T-helper 9 cell (primary cell): ENCODE measurements at places on chromosomes 2 and 18.

GRCh38 chr2:44723921-44724320, 217.6 kb upstream of the SIX3 start:
- DNase-seq: no peak

DNA sequence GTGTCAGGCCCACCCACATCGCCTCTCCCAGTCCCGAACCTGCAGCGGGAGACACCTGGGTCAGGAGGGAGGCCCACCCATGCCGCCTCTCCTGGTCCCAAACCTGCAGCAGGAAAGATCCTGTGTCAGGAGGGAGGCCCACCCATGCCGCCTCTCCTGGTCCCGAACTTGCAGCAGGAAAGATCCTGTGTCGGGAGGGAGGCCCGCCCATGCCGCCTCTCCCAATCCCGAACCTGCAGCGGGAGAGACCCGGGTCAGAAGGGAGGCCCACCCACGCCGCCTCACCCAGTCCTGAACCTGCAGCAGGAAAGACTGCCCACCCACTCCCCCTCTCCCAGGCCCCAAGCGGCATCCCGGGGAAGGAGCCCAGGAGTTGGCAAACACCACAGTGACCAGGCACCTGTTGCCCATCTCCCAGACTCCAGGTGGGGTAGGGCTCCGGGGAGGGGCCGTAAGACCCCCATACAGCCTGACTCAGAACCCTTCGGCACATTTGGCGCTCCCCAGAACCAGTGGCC, 7.8 kb downstream of the SLC66A2 start:
- DNase-seq: no peak

- no peak for DNase-seq
Observed at GRCh38 chr2:86358957-86359356, 21.5 kb upstream of the REEP1 start.

GRCh38 chr2:28366496-28367282, 26.0 kb upstream of the FOSL2 start:
- DNase-seq: peak; percentile 51

- DNase-seq: no peak
Observed at GRCh38 chr2:109434351-109434750, 179.4 kb downstream of the SEPTIN10 start.

- no peak for DNase-seq
Observed at GRCh38 chr2:16204251-16204650, 263.9 kb downstream of the MYCN start.

DNA sequence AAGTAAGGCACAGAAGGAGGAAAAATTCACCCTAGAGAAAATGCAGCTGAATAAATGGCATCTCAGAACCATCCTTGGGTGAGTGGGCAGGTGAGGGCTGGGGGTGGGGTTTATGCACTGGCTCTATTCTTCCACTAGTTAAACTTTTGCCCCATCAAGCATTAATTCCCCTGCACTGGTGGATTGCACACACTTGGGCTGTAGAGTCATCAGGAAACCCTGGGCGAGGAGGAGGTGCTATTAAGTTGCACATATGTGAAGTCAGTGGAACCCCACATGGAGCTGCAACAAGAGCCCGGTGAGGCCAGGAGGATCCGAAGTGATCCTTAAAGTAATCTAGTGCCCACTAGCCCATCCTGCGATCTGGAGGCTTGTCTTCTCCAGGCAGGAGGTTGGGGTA, 6.8 kb upstream of the DNAJB2 start:
- DNase-seq: no peak

- no peak for DNase-seq
Observed at GRCh38 chr2:222290736-222291484, 7.9 kb downstream of the PAX3 start.

- DNase-seq: no peak
Observed at GRCh38 chr2:67576991-67577390, 179.9 kb downstream of the ETAA1 start.

DNA sequence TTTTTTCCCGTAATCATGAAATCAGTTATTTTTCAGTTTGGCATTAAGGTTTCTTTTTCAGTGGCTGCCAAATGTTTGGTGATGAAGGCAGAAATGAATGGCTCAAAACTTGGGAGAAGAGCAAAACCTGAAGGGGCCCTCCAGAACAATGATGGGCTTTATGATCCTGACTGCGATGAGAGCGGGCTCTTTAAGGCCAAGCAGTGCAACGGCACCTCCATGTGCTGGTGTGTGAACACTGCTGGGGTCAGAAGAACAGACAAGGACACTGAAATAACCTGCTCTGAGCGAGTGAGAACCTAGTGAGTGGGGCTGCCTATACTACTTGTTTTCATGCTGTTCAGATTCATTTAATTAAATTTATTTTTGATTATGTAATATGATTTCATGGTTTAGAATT, 29.2 kb upstream of the MSH2 start:
- DNase-seq: no peak

GRCh38 chr2:240597419-240598181, 11.1 kb downstream of the CAPN10 start:
- no peak for DNase-seq

DNA sequence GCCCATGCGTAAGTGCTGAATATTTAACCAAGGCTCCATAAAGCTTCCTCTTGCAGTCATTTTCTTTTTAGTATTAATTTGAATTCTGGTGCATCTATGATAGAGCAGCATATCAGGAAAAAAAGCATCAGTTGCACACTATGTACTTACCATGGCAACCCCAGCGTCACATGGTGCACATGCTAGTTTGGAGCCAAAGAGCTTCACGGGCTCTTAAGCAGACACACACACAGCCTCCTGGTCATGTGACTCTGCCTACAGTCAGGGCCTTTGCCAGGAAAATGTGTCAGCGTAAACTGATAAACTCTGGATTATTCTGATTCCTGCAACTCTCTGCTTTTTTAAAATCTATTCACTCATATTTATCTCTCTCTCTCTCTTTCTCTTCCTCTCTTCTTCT, 30.2 kb downstream of the NYAP2 start:
- no peak for DNase-seq

DNA sequence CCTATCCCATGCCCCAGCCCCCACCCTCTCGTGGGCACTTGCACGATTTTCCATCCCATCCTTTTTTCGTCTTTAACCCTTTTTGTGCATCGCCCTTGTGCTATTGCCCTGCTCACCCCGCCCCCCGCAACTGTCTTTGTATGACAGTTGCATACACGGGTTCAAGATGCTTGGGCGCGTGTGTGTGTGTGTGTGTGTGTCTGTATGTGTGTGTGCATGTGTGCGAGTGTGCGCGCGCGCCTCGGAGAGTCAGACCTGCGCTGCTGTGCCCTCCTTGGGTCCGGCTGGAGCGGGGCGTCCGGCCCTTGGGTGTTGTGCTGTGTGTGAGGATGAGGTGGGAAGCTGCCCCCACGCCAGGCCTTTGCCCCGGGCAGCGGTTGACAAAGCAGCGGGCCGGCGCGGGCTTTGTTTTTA, 230.7 kb downstream of the HAUS1 start:
- DNase-seq: no peak

GRCh38 chr18:12295389-12296086, 12.5 kb upstream of the TUBB6 start:
- no peak for DNase-seq

GRCh38 chr2:56100791-56101312, 82.9 kb upstream of the CCDC85A start:
- DNase-seq: no peak

GRCh38 chr2:26584191-26584590, 57.0 kb downstream of the CIB4 start:
- DNase-seq: no peak

DNA sequence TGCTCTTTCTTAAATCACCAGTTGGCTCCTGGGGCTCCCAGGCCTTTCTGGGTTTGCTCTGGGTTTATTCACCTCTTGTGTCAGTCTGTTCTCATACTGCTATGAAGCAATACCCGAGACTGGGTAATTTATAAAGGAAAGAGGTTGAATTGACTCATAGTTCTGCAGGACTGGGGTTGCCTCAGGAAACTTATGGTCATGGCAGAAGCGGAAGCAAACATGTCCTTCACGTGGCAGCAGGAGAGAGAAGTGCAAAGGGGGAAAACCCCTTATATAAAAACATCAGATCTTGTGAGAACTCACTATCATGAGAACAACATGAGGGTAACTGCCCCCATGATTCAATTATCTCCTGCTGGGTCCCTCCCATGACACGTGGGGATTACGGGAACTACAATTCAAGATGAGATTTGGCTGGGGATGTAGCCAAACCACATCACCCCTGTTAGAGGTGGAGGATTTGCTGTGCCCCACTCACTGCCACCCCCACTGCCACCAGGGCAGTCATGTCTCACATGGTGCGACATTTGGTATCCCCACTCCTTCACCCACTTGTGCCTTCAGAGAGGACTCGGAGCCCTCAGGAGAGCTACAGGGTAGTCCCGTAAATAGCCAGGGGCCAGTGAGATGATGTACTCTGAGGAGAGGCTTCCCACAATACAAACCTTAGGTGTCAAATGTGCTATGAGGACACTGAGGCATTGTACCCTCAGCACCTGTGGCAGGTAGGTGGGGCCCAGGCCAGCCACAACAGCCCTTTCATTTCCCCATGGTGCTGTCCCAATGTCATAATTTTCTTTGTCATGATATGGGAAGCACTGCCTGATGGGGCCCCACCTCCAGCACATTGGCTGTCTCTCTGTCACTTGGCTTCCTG, 35.7 kb downstream of the CDC42EP3 start:
- DNase-seq: peak; percentile 46

GRCh38 chr18:12408247-12408869, 629 bp downstream of the PRELID3A start:
- no peak for DNase-seq

- no peak for DNase-seq
Observed at GRCh38 chr18:3132700-3133099, 87.1 kb downstream of the MYOM1 start.

GRCh38 chr18:76462326-76462694, 32.7 kb downstream of the ZNF516 start:
- DNase-seq: no peak

DNA sequence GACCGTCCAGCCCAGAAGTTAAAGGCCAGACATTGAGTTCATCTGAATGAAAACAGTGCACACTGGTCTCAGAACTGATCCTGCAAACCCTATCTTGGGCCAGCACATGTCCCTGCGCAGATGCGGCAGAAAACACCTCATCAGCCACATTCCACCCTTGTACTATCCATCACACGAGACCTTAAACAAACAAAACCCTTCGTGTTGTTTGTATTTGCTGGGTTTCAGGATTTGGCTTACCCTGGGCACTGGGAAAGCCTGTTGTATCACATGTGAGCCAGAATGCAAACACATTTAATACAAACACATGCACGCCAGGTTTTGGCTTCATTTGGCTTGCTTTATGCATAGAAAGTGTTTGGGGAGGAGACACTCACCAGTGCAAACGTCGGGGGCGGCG, 12.5 kb downstream of the WIPF1 start:
- no peak for DNase-seq

DNA sequence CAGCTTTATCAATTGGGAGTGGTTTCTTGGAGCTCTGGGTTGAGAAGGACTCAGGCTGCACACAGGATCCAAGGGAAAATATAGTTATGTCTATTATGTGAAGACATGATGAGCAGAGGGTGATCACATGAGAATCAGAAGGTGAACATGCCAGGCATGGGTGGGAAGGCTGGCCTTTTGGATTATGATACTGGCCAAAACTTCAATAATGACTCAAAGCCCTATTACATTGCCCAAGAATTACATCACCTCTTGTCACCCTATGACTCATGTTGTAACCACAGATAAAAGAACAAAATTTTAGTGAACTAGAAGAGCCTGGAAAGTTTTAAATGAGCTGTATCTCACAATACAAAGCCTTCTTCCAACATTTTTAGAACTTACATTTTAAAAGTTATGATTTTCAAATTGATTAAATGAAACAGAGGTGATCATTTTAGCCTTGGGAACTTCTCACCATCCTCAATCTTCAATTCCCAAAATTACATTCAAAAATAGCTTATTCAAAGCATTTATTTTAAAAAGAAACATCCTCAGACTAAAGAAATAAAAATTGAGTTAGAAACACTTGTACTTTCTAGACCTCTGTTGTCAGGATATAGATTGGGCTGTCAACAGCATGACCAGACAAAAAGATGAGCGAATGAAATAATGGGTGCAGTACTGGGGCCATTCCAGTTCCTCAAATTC, 428.3 kb downstream of the MBD2 start:
- no peak for DNase-seq

DNA sequence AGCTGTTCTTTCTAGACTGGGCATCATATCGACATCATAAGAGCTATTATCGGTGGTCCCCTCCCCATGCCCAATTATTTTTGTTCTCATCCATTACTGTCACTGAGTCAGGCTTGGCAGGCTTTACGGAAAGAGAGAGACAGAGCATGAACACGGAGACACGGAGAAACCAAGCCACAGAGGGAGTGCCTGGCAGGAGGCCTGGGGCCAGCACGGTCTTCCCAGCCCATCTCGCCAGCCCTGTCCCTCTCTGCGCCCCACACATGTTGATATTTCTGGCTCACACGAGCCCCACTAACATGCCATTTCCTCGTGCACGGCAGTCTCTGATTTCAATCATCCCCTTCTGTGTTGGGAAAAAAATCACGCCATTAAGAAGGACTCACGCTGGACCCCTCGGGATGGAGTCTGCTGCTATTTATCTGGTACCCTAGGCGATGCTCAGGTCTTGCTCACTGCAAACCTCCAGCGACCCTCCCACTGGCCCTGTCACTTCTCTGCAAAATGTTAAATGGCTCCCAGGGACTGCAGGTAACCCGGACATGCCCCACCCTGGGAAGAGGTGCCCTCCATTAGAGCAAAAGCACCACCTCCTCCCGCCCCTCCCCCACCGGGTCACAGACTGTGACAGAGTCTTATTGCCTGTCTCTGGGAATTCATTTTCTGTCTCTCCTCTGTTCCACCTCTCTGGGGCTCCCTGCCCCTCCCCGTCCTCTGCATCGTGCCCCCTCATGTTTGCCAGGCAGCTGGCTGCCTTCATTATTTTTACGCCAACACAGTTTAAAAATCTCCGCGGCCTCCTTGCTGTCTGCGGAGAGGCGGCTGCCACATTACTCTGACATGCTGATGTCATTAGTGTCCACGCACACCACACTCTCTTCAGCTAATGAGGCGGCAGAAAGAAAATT, 40.1 kb upstream of the GBX2 start:
- DNase-seq: no peak

DNA sequence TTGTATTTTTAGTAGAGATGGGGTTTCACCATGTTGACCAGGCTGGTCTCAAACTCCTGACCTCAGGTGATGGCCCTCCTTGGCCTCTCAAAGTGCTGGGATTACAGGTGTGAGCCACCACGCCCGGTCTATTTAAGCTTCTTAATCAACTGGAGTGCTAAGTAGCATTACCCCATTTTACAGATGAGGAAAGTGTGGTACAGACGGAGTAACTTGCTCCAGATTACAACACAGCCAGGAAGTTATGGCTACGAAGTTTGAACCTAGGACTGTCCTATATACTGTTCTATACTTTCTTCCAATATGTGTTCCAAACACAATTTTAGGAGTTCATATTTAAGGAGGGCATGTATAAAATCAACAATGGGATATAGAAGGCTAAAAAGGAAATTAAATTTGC, 197.7 kb downstream of the TGIF1 start:
- no peak for DNase-seq

DNA sequence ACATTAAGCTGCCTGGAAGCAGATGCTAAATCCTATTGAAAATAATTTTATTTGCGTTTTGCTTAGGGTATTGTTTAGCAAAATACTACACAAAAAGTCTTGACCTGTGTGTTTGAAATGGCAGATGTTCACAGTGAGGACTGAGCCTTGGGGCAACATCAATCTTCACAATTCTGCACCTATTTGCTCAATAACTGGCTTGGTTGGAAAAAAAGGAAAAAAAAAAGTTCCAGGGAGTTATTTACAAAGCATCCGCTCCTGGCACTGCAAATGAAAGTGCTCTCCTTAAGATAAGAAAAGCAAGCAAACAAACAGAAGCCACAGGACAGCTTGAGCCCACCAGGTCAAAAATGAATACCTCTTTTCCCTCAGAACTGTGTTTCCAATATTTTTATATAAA, 77.7 kb downstream of the MAP2 start:
- DNase-seq: no peak

- DNase-seq: no peak
Observed at GRCh38 chr2:207484444-207485391, 45.0 kb upstream of the CREB1 start.
